ENCODE measurements at places on chromosomes 2 and 18.

- DNase-seq = no peak
These were observed 27.0 kb downstream of the ACOXL start for GRCh38 chr2:110759411-110759810.

DNA sequence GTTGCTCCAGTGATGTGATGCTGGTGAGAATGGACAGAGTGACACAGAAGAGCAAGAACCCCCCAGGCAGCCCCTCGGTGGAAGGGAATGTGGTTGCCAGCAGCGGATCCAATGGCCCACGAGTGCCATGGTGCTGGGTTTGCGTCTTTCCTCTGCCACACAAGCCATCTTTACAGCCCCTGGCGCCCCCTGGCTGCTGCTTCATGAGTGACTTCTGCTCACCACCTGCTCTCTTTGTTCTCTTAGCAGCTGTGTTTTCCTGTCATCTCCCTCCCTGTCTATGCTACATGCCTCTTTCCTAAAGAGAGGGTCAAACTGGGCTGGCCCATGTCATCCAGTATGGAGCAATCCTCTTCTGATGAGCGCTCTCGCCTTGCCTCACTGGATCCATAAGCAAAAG is 300.0 kb upstream of the SMIM21 start:
- peak; percentile 23 for DNase-seq

- no peak for DNase-seq
These were observed 181.0 kb upstream of the HNRNPA3 start for GRCh38 chr2:177031438-177032180.

GRCh38 chr2:182907081-182907830 is 40.8 kb upstream of the FRZB start:
- no peak for DNase-seq

DNA sequence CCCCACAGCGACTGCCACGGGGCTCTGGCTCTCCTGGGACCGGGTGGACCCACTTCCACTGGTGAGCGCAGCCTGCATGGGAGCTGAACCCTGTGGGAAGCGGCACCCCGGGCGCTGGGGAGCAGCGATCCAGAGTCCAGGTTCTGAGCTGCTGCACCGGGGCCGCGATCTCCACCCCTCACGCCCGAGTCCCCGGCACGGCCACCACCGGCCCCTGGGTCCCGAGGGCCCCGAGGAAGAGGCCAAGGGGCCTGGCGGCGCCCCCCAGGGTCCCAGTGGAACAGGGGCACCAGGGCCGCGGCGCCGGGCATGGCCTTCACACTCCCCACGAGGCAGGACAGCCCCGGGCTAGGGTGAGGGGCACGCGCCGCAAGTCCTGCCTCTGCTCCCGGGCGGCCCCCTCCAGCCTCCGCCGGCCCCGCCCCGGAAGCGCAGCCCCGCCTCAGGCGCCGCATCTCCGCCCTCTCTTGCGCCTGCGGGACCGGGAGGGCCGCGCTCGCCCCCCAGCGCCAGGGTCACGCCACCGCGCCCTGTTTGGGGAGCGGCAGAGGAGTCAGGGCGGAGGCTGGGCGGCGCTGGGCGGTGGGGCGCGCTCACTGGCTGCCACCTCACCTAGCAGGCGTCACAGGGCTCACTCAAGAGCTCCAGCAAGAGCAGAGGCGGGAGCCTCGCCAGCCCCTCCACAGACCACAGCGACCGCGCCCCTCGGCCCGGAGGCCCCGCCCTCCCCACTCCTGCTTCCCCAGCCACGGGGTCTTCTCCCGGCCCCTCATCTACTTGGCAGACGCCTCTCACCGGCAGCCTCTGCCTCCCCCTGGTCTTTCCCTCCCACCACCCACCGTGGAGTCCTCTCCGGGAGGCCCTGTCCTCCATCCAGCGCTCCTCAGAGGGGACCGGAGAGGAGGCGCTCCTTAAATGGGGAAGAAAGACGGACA is 26.8 kb downstream of the THAP4 start:
- DNase-seq = peak; percentile 88

DNA sequence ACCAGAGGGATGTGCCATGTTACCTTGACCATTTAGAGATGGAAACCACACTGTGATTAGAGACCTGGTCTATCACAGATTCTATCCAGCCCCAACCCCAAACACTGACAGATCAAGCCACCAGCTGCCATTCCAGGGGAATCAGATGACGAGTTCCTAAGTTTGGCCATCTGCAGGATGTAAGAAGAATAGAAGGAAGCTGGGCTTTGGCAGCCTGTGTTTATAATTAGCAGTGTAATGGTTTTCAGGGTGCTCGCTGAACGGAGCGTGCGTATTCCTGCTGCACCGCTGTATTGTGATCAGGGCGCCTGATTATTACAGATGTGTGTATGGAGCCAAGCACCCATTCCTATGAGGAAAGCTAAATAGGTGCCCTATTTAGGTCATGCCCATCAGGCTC is 138.1 kb downstream of the LRRC30 start:
- no peak for DNase-seq

DNA sequence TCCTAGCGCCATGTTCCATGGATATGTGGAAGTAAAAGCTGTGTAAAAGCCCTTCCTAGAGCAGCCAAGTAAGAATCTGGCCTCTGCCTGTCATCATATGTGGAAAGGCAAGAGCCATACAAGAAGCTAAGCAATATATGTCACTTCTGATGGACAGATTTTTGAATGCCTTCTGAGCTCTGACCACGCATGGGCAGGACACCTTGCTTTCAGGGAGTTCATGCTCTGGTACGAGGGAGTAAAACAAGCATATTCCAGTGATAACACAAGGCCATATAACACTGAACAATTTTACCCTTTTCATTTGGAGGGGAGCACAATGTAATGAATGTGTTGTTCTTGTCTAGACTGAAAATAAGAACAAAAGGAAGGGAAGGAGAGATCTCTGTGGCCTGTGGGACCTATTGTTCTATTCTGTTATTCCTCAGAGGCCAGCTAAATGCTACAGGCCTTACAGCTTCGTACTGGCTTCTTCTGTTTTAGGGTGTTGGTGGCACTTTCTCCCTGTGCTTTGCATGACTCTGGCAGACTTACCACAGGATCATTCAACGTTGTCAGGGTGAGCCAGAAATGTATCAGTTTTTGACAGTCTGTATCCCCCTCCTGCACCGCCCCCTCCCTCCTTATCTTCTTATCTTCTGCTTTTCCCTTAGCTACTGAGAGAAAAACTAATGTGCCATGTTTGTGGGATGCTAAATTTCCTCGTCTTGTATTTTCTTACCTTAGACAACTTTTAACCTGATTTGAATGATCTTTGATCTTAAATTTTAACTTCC is 99.5 kb downstream of the MAP4K4 start:
- DNase-seq = no peak

GRCh38 chr2:197286805-197287595 is 23.6 kb downstream of the ANKRD44 start:
- DNase-seq = peak; percentile 61

DNA sequence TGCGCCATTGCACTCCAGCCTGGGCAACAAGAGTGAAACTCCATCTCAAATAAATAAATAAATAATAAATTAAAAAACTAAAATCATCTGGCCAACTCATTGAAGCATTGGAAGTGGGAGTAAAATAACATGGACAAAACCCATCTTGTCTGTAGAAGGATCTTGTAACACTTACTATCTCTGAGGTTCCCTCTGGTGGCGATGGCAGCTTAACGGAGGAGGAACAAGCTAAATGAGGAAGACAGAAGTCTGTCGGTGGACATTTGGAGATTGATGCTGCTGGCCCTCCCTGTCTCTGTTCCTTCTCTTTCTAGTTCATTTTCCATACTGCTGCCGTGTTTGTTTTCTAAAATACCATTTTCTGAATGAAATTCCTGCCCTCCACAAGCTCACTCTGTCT is 43.4 kb downstream of the ZCCHC2 start:
- no peak for DNase-seq

- no peak for DNase-seq
These were observed at the start of gene GRP for GRCh38 chr18:59219672-59220163. Gene GRP, plus strand, starts transcription at chr18:59220158. Its CDS starts 108 bp downstream, at chr18:59220266.

GRCh38 chr2:230758566-230759480 is 46.2 kb downstream of the CAB39 start:
- DNase-seq = no peak

DNA sequence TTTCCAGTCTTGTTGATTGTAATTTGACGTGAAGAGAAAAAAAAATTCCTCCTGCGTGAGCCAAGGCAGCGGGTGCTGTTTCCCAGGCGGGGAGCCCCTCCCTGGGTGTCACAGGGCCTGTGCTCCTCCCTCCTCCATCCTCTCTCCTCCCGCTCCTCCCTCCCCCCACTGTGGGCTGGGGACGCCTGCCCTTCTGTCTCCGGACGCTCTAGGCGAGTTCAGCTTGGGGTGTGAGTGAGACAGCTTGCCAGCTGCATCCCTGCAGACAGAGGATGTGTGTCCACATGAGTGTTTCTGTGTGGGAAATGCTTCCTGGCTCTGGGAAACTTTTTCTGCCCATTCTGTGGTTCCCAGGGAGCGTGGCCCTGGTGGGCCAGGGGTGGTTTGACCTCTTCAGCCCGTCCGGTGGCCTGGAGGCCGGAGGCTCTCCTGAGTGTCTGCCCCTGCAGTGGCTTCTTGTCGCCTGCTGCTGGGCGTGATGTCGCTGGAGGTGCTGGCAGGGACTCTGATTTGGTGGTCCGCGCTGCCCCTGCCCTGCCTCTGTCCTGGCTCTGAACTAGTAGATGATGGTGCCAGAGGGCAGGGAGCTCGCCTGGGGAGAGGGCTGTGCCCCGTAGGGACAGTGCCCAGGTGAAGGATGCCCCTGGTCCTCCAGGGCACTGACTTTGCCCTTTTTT is 96.4 kb downstream of the USP40 start:
- DNase-seq = no peak
